ENCODE measurements at places on chromosomes 16 and 17.
A peak's percentile ranks its signal among the peaks of the same experiment; 100 is the strongest.

GRCh38 chr16:2507052-2507659, 6.6 kb upstream of the ATP6V0C start:
- peak; percentile 79 for DNase-seq

- no peak for DNase-seq
These were observed 7.5 kb upstream of the DOK4 start for GRCh38 chr16:57493767-57494166.

DNA sequence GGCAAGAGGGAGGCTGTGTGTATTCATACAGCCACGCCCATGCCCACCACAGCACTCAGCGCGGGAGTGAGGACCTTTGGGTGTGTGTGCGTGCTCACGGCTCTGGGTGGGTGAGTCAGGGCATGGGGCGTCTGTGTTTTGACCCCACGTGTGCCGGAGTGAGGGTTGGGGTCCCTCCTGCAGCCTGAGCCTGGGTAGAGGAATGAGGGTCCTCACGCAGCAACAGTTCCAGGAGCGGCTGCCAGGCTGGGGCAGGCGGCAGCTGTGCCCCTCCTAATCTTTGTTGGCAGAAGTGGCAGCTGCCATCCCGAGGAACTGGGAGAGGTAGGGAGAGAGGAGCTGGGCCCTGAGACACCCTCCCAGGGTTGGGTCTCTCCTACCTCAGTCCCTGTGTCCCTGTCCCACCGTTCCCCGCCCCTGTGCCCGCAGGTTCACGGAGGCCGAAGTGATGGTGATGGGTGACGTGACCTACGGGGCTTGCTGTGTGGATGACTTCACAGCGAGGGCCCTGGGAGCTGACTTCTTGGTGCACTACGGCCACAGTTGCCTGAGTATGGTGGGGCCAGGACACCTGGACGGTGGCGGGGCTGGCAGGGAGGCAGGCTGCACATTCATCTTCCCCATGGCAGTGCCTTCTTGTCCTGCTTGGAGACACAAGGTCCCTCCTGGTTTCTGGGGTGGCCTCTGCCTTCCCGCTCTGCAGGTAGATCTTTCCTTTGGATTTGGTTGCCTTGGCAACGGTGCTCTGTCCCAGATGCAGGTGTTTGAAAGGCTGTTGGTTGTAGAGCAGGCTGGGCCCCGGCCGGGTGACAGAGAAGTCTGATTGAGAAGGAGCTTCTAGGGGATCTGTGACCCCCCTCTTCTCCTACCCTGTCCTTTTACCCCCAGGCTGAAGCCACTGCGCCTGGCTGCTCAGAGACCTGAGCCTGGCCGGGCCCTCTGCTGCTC, 5.9 kb downstream of the DPH1 start:
- DNase-seq = no peak

DNA sequence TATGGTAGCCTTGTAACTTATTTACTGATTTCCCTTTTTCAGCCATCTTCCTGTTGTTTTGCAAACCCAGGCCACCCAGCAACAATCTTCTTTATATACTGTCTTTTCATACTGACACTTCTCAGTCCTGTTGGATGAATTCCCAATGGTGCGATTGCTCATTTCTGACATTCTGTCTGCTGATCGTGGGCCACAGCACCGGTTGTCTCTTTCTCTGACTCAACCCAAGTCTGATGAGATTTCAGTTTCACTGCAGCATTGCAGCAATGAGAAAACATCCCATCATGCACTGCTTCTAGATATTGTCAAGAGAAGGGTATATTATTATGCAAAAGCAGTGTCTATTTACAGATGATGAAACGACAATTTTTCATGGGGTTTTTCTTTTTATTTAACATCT, 349.2 kb upstream of the HSBP1 start:
- DNase-seq = peak; percentile 80

GRCh38 chr17:47235923-47236322, 17.7 kb upstream of the ITGB3 start:
- no peak for DNase-seq

DNA sequence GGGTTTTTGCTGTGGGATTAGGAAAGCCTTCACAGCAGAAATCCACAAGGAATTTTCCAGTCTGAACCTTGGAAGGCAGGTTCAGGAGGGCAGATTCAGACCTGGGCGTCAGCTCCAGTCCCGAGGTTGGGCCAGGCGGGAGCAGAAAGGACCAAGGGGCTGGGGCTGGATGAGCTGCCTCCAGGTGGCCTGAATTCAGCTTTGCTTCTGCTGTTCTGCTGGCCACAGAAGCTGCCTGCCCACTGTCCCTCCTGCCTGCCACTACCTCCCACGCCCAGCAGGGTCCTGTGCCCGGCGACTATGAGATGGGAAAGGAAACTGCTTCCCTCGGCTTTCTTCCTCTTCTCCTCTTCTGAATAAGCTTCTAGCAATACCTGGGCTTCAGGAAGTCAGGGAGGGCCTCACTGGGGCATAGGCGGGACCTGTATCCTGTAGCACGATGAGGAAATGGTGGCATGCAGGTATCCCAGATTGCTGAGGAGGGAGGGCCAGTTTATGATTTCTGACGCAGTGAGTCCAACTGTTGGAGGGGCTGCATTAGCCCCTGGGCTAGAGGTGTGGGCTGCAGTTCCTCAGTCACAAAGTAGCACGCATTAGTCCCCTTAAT, 18.4 kb downstream of the TBX4 start:
- DNase-seq = no peak

- peak; percentile 56 for DNase-seq
These were observed 15.5 kb upstream of the CMIP start for GRCh38 chr16:81429045-81429521.

DNA sequence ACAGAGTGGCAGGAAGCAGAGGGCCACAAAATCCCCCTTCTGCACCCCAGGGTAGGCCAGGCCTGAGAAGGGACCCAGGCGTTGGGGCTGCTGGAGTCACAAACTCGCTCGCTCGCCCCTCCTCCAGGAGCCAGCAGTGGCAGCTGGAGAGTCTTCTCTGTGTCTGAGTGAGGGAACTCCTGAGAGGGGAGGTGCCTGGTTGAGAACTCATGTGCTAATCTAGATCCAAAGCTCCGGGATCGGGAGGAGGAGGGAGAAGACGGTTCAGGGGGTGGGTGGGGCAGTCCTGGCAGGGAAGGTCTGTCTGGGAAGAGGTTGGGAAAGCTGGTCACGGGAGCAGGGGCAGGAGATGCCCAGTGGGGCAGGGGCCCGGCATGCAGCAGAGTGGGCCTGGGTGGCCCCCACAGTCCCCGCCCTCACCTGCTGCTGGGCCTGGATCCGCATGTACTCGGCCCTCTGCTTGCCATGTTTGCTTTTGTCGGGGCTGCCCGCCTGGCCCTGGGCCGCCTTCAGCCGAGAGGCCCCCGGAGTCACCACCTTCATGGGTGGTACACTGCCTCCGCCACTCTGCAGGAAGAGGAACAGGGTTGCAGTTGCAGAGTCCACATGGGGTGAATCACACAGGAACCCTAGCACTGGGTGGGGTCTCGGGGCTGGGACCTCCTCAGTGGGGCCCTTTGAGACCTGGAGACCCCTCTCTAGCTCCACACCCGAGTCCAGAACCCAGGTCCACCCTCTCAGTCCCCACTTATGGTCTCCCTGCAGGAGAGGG, 62.2 kb downstream of the SRCIN1 start:
- no peak for DNase-seq

DNA sequence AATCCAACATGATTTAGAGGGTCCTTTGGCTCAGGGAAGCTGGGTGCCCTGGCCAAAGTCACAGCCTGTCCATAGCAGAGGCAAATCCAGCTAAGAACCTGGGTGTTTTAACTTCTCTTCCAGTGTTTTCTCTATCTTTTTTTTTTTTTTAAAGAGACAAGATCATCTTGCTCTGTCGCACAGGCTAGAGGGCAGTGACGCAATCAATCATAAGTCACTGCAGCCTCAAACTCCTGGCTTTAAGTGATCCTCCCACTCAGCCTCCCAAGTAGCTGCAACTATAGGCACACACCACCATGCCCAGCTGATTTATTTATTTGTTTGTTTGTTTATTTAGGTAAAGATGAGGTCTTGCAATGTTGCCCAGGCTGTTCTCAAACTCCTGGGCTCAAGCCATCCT, 14.8 kb upstream of the GRIN2A start:
- DNase-seq = no peak

- no peak for DNase-seq
These were observed 27.1 kb downstream of the LIMD2 start for GRCh38 chr17:63672856-63673255.

- no peak for DNase-seq
These were observed 54.1 kb downstream of the CBFA2T3 start for GRCh38 chr16:88922826-88923410.

DNA sequence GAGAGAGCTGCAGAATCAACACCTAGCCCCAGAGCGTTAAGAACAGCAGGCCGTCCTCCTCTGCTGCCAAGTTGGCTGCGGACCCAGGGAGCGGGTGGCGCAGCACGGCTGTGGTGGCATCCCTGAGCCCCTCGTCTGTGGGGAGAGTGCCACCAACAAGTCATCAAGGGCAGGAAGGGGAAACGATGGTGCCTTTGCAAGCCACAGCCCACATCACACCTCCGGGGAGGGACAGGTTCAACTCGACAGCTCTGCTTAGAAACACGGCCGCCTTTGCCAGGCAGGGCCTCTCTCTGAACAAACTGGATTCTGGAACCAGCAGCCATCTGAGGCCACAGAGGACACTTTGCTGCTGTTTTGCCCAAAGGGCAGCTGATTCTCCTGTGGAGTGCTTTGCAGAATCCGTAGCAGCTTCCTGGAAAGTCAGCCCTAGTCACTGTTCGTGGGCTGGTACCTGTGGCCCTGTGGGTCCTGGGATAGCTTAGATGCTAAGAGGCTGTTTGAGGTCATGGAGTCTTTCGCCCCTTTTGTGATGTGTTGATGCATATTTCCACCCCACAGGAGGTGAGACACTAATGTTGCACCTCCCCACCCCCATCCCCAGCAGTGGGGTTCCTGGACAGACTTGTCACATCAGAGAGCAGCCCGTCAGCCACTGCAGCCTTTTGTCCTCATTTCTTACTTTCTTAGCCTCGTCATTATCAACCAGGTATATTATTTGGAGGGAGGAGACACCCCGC, 270.6 kb downstream of the CPPED1 start:
- no peak for DNase-seq

- no peak for DNase-seq
These were observed 265.2 kb downstream of the XYLT1 start for GRCh38 chr16:17205279-17206211.

DNA sequence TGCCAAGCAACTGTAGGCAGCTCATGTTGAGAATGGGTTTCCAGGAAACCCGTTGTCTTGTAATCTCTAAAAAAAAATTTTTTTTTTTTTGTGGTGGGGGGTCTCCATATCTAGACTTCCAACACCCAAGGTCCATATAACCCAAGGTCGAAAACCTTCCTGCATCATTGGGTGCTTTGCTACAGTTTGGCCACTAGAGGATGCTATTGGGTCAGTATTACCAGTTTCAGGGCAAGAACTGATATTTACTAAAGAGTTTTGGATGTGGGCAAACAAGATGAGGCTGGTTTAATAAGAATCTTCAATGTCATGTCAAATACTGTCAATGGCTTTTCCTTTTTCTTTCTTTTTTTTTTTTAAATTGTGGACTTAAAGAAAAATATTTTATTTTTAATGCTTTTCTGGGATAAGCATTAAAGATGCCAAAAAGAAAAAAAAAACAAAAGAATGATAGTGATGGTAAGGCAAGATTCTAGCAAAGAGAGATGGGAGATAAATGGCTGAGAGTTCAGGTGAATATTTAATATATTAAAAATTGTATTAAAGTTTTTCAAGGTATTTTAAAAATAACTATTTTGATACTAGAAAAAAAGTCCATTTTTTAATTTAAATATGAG, 62.2 kb downstream of the DHRS7C start:
- peak; percentile 54 for DNase-seq

DNA sequence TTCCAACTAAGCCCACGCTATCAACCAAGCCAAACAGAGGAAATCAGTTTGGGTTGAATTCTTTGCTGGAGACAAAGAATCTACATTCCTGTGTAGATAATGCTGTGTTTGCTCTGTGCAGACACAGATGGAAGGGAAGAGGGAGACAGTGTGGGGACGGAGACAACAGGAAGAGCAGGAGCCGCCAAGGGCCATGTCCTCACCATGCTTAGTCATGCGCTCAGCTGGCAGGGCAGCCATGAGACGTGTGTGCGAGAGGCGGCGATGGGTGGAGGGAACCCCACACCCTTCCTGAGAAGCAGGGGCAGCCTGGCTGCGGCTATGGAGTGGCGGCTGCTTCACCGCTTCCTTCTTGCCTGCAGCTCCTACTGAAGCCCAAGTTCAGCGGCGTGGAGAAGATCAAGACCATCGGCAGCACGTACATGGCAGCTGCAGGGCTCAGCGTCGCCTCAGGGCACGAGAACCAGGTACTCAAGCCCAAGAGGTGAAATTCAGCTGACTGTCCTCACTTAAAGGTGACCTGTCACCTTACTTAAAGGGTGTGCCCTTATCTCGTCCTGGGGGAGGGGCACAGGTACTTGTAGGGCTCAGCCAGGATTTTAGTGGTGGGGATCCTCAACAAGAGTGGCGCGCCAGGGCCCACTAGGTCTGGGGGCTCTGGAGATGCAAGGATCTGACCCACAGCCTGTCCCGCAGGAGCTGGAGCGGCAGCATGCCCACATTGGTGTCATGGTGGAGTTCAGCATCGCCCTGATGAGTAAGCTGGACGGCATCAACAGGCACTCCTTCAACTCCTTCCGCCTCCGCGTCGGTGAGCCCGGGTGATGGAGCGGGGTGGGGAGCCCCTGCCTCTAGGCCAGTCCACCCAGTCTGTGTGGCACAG, 47.5 kb downstream of the ADCY7 start:
- DNase-seq = no peak
